ENCODE measurements at places on chromosomes 7 and 10. TPM values are rescaled to one million over a fixed set of nuclear protein-coding genes. Genes with fewer than 3 reads are reported as not detected.

DNA sequence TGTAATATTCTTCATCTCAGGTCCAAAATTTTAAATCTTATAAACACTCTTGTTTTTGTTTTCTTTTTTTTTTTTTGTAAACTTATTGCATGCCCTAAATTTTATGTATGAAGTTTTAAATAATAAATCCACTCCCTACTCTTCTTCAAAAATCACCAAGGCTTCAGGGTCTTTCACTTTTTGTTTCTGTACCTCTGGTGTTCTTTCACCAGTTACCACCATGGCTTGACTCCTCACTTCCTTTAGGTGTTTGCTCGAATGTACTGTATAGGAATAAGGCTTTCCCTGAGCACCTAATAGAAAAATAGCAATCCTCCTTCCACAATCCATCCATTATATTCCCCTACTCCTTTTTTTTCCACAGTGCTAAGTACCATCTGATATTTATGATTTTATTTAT, 962.8 kb upstream of the POT1 start:
- no peaks in the 10 kb centered on the region for H3K27me3 ChIP-seq
- DNase-seq = no peak
- no peaks in the 10 kb centered on the region for H3K36me3 ChIP-seq

MMD2 gene
- total RNA-seq = not detected

TEX47 gene
- not detected for total RNA-seq

YWHAG gene
- 73.2 TPM for total RNA-seq

ACSM6 gene
- total RNA-seq = not detected

GRCh38 chr7:99473315-99473596, 566 bp downstream of the ZNF789 start:
- H3K27ac ChIP-seq = peak overlapping the region; percentile 89
- H3K4me3 ChIP-seq = peak overlapping the region; percentile 63
- no peaks in the 10 kb centered on the region for H3K36me3 ChIP-seq

DNA sequence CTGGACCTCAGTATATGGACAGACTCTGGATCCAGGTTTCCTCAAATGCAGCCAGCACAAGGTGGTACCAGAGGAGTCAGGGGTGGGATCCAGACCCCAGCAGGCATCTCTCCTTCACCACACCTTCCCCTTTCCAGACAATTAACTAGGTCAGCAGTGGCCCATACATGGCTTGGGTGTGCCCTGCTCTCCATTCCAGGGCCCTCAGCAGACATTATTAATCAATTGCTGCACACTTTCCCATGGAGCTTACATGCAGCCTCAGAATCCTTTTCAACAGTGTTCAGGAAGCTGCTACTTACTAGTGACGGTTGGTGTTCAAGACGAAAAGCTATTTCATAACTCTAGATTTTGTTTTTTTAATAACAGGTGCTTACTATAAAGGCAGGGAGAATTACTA, 6.0 kb downstream of the COL13A1 start:
- peaks cover 7% of the 10 kb centered on the region for H3K4me1 ChIP-seq
- DNase-seq = no peak
- H3K27ac ChIP-seq = no peak overlapping the region
- H3K27me3 ChIP-seq = no peaks in the 10 kb centered on the region

DNA sequence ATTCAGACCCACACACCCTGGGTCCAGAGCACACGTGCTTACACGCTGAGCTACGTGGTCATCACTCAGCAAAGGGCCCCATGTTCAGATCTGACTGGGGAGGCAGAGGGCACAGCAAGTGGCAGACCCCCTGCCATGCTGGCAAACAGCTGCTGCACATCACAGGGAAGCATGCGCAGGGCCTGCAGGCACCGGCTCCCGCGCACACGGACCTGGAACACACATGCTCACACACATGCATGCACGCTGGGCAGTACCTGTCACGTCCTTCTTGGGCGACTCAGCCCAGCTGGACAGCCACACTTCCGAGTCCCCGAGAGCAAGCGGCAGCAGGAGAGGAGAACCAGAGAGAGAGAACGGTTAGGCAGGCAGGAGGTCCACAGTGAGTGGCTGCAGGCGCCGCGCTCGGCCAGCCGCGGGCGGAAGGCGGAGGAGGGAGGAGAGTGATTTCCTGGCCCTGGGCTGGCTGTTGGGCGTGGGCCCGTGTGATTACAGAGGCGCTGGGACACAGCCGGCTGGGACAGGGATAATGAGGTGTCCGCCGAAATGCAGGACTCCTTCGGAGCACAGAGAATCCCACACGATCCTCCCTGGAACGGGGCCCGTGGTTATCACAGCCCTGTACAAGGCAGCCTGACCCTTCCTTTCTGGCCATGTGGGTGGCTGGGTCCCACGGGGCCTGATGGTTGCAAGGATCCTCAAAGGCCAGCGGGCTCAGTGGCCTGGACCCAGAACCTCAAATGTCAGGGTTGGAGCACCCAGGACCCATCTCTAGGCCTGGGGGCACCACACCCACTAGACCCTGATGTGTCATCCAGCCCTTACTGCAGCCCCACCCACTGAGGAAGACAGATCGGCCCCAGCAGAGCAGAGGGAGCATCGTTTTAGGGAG, 175.1 kb downstream of the NEURL1 start:
- no peaks in the 10 kb centered on the region for H3K36me3 ChIP-seq
- no peak for DNase-seq
- H3K4me3 ChIP-seq = peak overlapping the region; percentile 30
- H3K27ac ChIP-seq = peak overlapping the region; percentile 94
- peaks cover 75% of the 10 kb centered on the region for H3K4me1 ChIP-seq
- H3K27me3 ChIP-seq = no peaks in the 10 kb centered on the region

POLR2J2 gene
- 2.2 TPM for total RNA-seq

ZNF467 gene
- 13.3 TPM for total RNA-seq

- no peaks in the 10 kb centered on the region for H3K27me3 ChIP-seq
- no peak overlapping the region for H3K4me3 ChIP-seq
- H3K36me3 ChIP-seq = no peaks in the 10 kb centered on the region
These were observed 66.4 kb downstream of the EXOC6 start for GRCh38 chr10:92914478-92915325.

HHEX gene
- total RNA-seq = 6.1 TPM

INHBA gene
- total RNA-seq = 2.2 TPM

SPDYE8 gene
- total RNA-seq = not detected

- DNase-seq = no peak
- no peaks in the 10 kb centered on the region for H3K27me3 ChIP-seq
- no peak overlapping the region for H3K4me3 ChIP-seq
- no peak overlapping the region for H3K27ac ChIP-seq
- no peaks in the 10 kb centered on the region for H3K36me3 ChIP-seq
These were observed 8.1 kb downstream of the AOC1 start for GRCh38 chr7:150860291-150860977.

DNA sequence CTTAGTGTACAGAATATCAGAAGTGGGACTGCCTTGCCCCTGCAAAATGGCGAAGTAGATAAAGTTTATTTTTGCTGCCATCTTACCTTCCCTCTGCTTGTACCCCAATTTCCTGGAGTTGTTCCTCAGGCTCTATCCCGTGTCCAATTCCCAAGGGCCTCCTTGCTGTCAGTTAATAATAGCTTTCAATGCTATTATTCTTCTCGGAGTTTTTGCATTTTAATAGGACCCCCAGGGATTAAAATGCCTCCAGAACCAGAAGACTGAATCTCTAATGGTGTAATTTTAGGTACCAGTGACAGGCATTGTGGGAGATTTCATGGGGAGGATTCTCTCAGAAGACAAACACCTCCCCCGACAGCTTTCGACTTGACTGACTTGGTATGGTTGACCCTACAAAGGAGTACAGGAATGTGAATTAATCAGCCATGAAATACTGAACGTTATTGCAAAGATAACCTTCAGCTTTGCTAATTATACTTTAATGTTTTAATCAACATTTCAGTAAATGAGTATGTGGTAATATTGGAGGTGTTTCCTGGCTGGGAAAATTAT, 75.2 kb downstream of the ZNF22 start:
- DNase-seq = no peak
- no peaks in the 10 kb centered on the region for H3K4me1 ChIP-seq
- H3K4me3 ChIP-seq = no peak overlapping the region
- no peak overlapping the region for H3K27ac ChIP-seq
- H3K27me3 ChIP-seq = no peaks in the 10 kb centered on the region

- H3K4me3 ChIP-seq = no peak overlapping the region
- H3K4me1 ChIP-seq = no peaks in the 10 kb centered on the region
- H3K27me3 ChIP-seq = no peaks in the 10 kb centered on the region
- no peak for DNase-seq
These were observed 72.2 kb upstream of the IL6 start for GRCh38 chr7:22654831-22655230.

DNA sequence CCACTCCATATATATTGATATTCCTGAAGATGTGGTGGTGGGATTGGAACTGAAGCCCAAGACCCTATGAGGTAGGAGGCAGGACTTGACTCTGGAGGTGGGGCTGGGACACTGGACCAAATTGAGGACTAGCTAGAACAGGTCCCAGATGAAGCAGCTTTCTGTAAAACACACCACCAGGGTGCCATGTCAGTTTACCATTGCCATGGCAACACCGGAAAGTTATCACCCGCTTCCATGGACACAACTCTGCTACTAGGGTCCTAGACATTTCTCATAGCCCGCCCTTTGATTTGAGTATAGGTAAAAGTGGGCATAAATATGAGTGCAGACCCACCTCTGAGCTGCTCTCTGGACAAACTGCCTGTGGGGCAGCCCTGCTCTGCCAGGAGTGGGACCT, 490.5 kb upstream of the PFKP start:
- DNase-seq = no peak
- H3K36me3 ChIP-seq = no peaks in the 10 kb centered on the region
- H3K4me1 ChIP-seq = no peaks in the 10 kb centered on the region

DNA sequence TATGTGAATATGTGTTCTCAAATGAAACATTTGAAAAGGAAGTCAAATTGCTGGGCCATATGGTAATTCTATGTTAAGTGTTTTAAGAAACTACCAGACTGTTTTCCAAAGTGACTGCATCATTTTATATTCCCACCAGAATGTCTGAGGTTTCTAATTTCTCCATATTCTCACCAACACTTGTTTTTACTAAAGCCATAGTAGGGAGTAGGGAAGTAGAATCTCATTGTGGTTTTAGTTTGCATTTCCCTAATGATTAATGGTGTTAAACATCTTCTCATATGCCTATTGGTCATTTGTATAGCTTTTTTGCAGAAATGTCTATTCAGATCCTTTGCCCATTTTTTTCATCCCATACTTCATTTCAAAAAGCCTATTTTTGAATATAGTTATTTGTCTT, 9.1 kb upstream of the SEMA4G start:
- H3K36me3 ChIP-seq = no peaks in the 10 kb centered on the region
- no peaks in the 10 kb centered on the region for H3K4me1 ChIP-seq
- H3K27me3 ChIP-seq = no peaks in the 10 kb centered on the region
- no peak overlapping the region for H3K27ac ChIP-seq

GRCh38 chr7:73556208-73557107, 1.0 kb downstream of the BCL7B start:
- peaks cover 24% of the 10 kb centered on the region for H3K4me1 ChIP-seq
- H3K4me3 ChIP-seq = peak overlapping the region; percentile 73
- no peak for DNase-seq

DNA sequence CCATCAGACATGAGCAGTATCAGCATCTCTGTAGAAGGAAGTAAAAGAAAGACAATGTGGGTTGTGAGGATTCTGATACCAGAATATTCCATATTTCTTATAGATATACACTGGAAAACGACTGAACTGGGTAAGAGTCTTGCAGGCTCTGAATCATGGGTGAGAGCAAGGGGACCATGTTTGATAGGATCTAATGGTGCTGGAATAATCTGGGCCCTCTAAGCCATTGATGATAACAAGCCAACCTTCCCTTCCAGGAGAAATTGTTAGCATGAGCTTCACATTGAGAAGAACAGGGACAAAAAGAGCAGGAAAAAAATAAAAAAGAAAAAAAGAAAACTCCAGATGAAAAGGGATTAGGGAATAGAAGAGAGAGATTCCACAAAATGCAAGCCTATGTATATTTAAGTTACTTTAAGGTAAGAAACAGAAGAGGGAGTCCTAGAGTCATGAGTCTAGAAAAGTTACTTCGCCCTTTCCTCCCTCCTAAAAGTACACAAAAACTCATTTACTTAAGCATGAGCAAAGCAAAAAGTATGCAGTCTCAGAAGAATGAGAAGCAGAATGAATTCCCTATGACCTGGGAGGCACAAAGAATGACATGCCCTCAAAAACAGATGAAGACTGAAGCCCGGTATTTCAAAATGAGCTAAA, 181.9 kb downstream of the TMEM26 start:
- no peaks in the 10 kb centered on the region for H3K36me3 ChIP-seq
- peaks cover 6% of the 10 kb centered on the region for H3K4me1 ChIP-seq

GRCh38 chr7:139034855-139035585, 822 bp downstream of the ZC3HAV1L start:
- no peak for DNase-seq
- peak overlapping the region; percentile 77 for H3K27ac ChIP-seq
- H3K36me3 ChIP-seq = no peaks in the 10 kb centered on the region
- H3K4me3 ChIP-seq = peak overlapping the region; percentile 82
- H3K27me3 ChIP-seq = no peaks in the 10 kb centered on the region

CLEC2L gene
- total RNA-seq = not detected

DNA sequence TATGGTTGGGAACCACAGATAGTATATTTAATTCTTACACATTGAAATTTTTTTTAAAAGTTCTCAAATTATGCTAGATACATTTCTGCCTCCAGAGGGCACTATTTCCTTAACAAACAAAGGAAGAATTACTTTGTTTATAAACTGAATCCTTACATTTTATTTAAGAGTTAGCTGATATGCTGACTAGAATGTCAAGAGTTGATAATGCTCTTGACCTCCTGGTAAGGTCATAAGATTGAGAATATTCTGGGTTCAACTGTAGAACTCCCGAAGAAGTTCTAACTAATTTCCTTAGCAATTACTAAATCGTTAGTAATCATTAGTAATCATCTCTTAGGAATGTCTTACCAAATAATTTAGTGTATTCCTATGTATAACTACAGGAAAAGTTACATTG, 95.3 kb upstream of the CYP26C1 start:
- no peak overlapping the region for H3K27ac ChIP-seq
- no peaks in the 10 kb centered on the region for H3K36me3 ChIP-seq
- no peak overlapping the region for H3K4me3 ChIP-seq
- DNase-seq = no peak

DNA sequence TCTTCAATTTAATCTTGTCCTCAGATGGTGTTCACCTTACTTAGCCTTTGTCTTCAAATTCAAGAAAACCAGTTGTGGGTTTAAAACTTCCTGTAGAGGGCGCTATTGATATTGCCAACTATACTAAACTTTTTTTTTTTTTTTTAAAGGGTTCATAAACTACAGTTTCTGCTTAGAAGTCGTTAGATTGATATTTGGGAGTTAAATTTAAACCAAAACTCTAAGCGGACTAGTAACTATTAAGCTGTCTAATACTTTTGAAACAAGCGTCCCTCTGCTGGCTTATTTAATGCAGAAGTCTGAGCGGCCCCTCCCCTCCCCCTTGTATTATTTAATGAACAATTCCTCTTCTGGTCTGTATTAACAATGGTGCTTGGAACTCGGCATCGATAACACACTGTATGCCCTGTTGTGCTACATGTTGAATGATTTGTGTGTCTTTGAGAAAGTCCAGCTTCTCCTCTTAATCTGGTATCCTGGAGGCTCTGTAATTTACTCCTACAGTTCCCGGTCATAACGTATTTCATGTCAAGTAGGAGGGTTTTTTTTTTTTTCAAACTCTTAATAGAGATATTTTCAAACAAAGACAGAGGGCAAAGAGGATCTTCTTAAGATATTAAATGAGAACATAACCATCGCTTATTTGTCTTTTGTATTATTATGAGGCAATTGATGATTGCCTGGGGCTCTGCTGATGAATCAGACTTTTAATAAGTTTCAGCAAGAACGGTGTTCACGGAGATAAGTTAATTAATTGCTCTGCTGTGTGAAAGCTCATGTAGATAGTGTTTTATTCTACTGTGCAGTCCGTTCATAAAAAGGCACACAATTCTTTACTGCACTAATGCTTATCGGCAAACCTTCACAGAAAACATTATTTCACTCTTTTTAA, 22.6 kb upstream of the CREB5 start:
- peak overlapping the region; percentile 29 for H3K4me3 ChIP-seq
- H3K4me1 ChIP-seq = no peaks in the 10 kb centered on the region
- H3K36me3 ChIP-seq = no peaks in the 10 kb centered on the region
- no peak for DNase-seq

Data from vagina (tissue), 2 donors.